Keratinocyte (primary cell): ENCODE measurements at places on chromosomes 2 and 18. TPM values are rescaled to one million over a fixed set of nuclear protein-coding genes. Genes with fewer than 3 reads are reported as not detected.

Gene POMC
- polyA plus RNA-seq, result 0.13 TPM in 1 of 3 replicates, not detected in the others

Gene SLC5A7
- polyA plus RNA-seq, result not detected in 3 replicates

Gene RBM43
- polyA plus RNA-seq, result 1.9 to 2.7 TPM (median 2.1 TPM) in 3 replicates

Gene SH3RF3
- 0.08 to 0.18 TPM (median 0.17 TPM) in 3 replicates for polyA plus RNA-seq

Gene E2F6
- 7.9 to 13.8 TPM (median 9.3 TPM) in 3 replicates for polyA plus RNA-seq

Gene MROH2A
- 0.17 to 0.37 TPM (median 0.33 TPM) in 3 replicates for polyA plus RNA-seq

Gene HRH4
- 0.01 to 0.15 TPM (median 0.03 TPM) in 3 replicates for polyA plus RNA-seq

Gene TXNDC2
- 0.03 TPM in 1 of 3 replicates, not detected in the others for polyA plus RNA-seq

Gene XIRP2
- 0.01 TPM in 1 of 3 replicates, not detected in the others for polyA plus RNA-seq

Gene SUPT7L
- polyA plus RNA-seq, result 30.4 to 39.8 TPM (median 38.5 TPM) in 3 replicates

Gene ABCA12
- polyA plus RNA-seq, result 6.0 to 19.2 TPM (median 10.9 TPM) in 3 replicates

Gene GPR35
- 0.04 to 0.17 TPM (median 0.09 TPM) in 3 replicates for polyA plus RNA-seq

Gene HOXD9
- polyA plus RNA-seq, result not detected in 3 replicates

Gene CENPA
- 2.3 to 13.7 TPM (median 12.4 TPM) in 3 replicates for polyA plus RNA-seq

Gene PDE11A
- 0.01 to 0.05 TPM (median 0.04 TPM) in 3 replicates for polyA plus RNA-seq

Gene FAM228A
- polyA plus RNA-seq, result not detected in 3 replicates

Gene DSG4
- polyA plus RNA-seq, result 0.18 to 0.50 TPM (median 0.19 TPM) in 3 replicates

Gene TMEM182
- polyA plus RNA-seq, result 3.4 to 3.6 TPM (median 3.5 TPM) in 3 replicates

Gene CELF4
- not detected in 3 replicates for polyA plus RNA-seq

Gene SP140L
- 9.0 to 10.8 TPM (median 9.4 TPM) in 3 replicates for polyA plus RNA-seq

Gene RAX
- not detected in 3 replicates for polyA plus RNA-seq

Gene GAD1
- 4.5 to 9.4 TPM (median 5.9 TPM) in 3 replicates for polyA plus RNA-seq

Gene FOXI3
- 0.02 TPM in 1 of 3 replicates, not detected in the others for polyA plus RNA-seq

Gene C2orf80
- polyA plus RNA-seq, result not detected in 3 replicates

Gene NAT8
- polyA plus RNA-seq, result not detected in 3 replicates

Gene PLEKHA3
- 8.9 to 15.8 TPM (median 15.6 TPM) in 3 replicates for polyA plus RNA-seq

Gene MAP3K19
- not detected in 3 replicates for polyA plus RNA-seq

Gene MOGAT1
- not detected in 3 replicates for polyA plus RNA-seq

Gene SLC4A5
- 0.08 to 0.45 TPM (median 0.22 TPM) in 3 replicates for polyA plus RNA-seq

Gene MFSD2B
- polyA plus RNA-seq, result 0.03 to 0.12 TPM (median 0.10 TPM) in 3 replicates

Gene TSN
- polyA plus RNA-seq, result 45.0 to 78.4 TPM (median 53.2 TPM) in 3 replicates

Gene THAP4
- polyA plus RNA-seq, result 30.3 to 39.5 TPM (median 36.2 TPM) in 3 replicates

Gene CNTNAP5
- not detected in 3 replicates for polyA plus RNA-seq

Gene UGT1A3
- 0.63 to 3.2 TPM (median 1.8 TPM) in 3 replicates for polyA plus RNA-seq

Gene VAMP8
- 291 to 385 TPM (median 323 TPM) in 3 replicates for polyA plus RNA-seq

Gene LCT
- 0.01 TPM in 1 of 3 replicates, not detected in the others for polyA plus RNA-seq

Gene UGT1A6
- 133 to 154 TPM (median 152 TPM) in 3 replicates for polyA plus RNA-seq

Gene TGFA
- polyA plus RNA-seq, result 26.6 to 71.8 TPM (median 51.7 TPM) in 3 replicates

Gene TMEM163
- polyA plus RNA-seq, result not detected in 3 replicates

Gene LINC00305
- polyA plus RNA-seq, result not detected in 3 replicates

Gene REG3A
- polyA plus RNA-seq, result not detected in 3 replicates

Gene PROM2
- 11.4 to 21.2 TPM (median 16.8 TPM) in 3 replicates for polyA plus RNA-seq

Gene HOXD3
- polyA plus RNA-seq, result not detected in 3 replicates
